ENCODE measurements at places on chromosomes 7 and 10.

DNA sequence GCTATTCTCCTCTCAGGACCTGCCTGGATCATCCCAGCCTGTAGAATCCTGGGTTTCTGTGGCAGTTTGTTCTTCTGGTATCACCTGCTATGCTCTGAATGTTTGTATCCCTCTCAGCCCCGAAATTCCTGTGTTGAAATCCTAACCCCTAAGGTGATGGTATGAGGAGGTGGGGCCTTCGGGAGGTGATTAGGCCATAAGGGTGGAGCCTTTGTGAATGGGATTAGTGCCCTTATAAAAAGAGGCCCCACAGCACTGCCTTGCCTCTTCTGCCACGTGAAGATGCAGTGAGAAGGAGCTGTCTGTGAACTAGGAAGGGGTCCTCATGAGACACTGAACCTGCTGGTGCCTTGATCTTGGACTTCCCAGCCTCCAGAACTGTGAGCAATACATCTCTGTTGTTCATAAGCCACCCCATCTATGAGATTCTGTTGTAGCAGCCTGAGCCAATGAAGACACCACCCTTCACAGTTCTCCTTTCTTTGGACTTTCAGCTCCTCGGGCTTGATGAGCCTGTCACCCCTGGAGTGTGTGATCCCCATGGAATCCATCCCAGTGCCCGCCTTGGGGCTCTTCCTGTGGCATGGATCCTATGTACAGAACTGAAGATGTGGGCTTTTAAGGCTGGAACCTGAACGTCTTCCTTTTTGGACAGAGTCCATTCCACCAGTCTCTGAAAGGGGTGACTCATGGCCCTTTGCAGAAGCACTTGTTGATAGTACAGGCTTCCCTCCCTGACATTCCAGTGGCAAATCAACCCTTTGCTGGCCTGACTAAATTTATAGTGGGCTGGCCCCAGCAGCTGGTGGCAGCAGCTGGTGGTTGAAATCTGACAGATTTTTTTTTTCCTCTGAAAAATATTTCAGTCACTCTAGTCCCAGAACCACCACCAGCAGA, 138.0 kb downstream of the TACC2 start:
- no peak for DNase-seq

DNA sequence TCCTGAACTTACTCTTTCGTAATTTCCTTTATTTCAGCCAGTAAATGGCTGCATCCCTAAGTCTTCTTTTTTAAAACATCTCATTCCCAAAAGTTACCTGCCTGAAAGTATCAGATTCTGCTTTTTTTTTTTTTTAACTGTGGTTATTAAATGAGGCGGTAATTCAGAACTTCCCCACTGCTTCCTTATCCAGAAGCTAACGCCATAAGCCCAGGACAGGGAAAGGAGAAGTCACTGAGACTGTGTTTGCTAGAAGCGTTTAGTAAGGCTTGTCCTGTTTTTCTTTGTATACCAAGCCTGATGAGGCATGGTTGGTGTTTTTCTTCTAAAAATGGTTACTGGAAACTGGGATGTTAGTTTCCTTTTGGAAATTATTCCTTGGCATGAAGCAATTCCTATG, 197.8 kb downstream of the CELF2 start:
- no peak for DNase-seq

GRCh38 chr7:122893486-122893885, 7.2 kb upstream of the CADPS2 start:
- no peak for DNase-seq

GRCh38 chr10:3292636-3293035, 120.1 kb upstream of the PITRM1 start:
- no peak for DNase-seq

DNA sequence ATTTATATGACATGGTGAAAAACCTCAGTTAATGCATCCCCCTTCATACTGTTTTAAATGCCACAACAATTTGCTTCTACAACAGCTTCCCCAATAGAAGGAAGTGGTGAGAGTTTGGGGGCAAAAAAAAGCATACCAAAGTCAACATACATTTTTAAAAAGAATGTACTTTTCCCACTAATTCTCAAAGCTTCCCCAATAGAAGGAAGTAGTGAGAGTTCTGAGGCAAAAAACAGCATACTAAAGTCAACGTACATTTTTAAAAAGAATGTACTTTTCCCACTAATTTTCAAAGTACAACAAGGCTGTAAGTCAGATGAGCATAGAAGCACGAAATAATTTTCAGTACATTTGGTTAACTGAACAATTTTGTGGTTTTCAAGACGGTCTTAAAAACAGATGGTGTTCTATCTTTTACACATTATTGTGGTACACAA, 24.0 kb downstream of the WASL start:
- no peak for DNase-seq
